ENCODE measurements at places on chromosomes 2 and 18. TPM values are rescaled to one million over a fixed set of nuclear protein-coding genes. Genes with fewer than 3 reads are reported as not detected.

DNA sequence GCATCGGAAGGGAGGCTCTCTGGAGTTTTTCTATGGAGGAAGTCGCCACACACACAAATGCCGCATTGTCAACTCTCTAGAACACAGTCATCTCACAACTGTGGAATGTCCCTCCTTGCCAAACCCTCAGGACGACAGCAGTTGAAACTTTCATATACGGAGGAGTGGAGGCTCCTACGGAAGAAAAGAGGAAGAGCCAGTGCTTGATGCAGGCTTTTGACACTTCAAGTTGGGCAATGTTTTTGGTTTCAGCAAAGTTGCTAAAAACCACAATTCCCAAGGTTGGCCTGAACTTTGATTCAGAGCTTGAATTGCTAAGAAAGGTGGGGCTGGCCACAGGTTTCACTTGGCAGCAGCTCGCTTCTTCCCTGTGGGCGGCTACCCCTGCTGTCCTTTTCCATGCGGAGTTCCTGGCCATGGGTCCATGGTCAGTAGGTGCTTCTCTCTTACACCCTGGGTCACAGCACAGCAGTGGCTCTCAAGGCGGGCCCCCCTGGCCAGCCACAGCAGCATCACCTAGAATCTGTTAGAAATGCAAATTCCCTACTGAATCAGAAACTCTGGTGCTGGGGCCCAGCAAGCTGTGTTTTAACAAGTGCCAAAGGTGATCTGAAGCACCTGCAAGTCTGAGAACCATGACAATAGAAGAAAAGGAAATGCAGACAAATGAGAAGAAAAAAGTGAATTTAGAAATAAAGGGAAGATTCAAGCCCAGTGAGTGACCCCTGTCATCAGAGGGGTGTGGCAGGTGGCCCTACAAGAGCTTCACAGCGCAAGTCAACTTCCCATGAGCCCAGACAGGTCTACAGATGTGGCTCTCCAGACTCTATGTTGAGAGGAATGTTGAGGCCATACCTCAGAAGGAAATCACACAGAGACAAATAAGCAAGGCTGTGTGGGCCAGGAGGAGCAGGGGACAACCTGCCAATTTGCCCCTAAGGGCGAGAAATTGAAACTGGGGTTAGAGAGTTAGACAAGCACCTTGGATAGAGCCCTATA, 856.4 kb downstream of the RNF144A start:
- H3K27ac ChIP-seq = peak overlapping the region; percentile 64
- peak; percentile 66 for DNase-seq
- peaks cover 28% of the 10 kb centered on the region for H3K4me1 ChIP-seq
- H3K4me3 ChIP-seq = peak overlapping the region; percentile 11
- peaks cover 3% of the 10 kb centered on the region for H3K27me3 ChIP-seq

GRCh38 chr2:222280795-222281194, 18.0 kb downstream of the PAX3 start:
- H3K36me3 ChIP-seq = no peaks in the 10 kb centered on the region
- no peak overlapping the region for H3K4me3 ChIP-seq
- no peak overlapping the region for H3K27ac ChIP-seq
- peaks cover 22% of the 10 kb centered on the region for H3K27me3 ChIP-seq

GRCh38 chr18:48408727-48409590, at the start of gene ZBTB7C:
Gene ZBTB7C (minus strand): TSS chr18:48409383.
- no peaks in the 10 kb centered on the region for H3K36me3 ChIP-seq
- peaks cover 14% of the 10 kb centered on the region for H3K4me1 ChIP-seq
- peak within 1 kb of the TSS; percentile 61 for H3K4me3 ChIP-seq
- peaks cover 68% of the 10 kb centered on the region for H3K27me3 ChIP-seq
- no peak within 1 kb of the TSS for H3K27ac ChIP-seq

STK17B gene
- total RNA-seq = 178 TPM

SF3B6 gene
- total RNA-seq = 128 TPM

DNA sequence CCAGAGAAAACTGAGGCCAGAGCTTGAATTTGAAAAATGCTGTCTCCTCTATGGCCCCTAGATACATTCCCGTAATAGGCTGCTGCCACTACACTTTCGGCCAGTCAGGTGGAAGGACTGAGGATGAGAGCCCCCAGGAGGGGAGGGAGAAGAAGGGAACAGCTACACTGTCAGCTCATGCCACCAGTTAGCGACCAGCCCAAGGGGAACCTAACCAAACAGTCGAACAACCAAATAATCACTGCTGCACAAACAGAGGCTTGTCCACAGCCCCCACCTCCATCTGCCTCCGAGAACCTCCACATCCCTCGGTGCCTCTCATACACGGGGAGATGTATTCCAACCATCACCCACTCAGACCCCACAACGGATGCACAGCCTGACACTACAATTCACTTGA, 7.3 kb downstream of the ZNF516 start:
- DNase-seq = no peak
- no peak overlapping the region for H3K4me3 ChIP-seq
- H3K27ac ChIP-seq = no peak overlapping the region
- H3K4me1 ChIP-seq = peaks cover 24% of the 10 kb centered on the region
- no peaks in the 10 kb centered on the region for H3K36me3 ChIP-seq

DNA sequence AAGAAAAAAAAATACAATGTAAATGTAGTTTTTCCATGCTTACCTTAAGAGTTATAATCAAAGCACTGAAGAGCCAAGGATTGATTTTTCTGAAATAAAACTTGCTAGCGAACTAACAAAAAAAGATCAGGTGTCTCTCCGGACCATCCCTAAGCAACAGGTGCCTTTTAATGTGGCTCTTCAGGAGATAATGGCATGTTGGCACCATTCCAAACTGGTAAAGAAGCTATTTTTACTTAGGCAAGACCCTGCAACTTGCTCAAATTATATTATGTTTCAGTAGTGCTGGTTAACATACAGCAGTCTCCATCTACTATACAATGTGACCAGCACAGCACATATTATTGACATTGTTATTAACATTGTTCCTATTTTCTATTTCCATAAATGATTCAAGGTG, 2.3 kb upstream of the GCC2 start:
- no peak for DNase-seq
- H3K27ac ChIP-seq = no peak overlapping the region
- H3K27me3 ChIP-seq = no peaks in the 10 kb centered on the region
- peaks cover 19% of the 10 kb centered on the region for H3K4me1 ChIP-seq

DNA sequence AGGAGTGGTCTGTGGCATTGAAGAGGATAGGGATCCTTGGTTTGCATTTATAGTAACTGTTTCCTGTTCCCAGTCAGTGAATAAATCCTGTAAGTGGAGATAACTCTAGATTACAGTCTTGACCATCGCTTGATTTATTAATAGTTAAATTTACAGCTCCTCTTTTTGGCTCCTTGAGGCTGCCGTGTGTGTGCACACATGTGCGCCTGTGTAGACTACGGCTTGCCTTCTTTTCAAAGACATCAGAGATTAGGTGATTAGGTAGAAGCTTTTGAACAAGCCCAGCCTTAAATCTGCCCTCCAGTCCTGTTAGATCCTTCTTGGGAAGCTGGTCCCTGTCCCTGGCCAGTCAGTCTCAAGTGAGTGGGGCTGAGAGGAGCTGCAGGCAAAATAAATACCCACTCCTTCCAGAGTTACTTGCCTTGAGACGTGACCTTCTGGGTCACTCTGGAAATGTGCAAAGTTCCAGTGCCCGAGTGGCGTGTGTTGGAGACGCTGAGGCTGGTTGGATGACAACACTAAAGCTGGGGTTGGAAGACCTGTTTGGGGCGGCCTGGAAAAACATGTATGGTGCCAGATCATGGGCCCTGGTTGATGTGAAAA, 32.0 kb downstream of the TCF7L1 start:
- peaks cover 5% of the 10 kb centered on the region for H3K27me3 ChIP-seq
- no peak overlapping the region for H3K27ac ChIP-seq
- no peak overlapping the region for H3K4me3 ChIP-seq
- no peaks in the 10 kb centered on the region for H3K4me1 ChIP-seq

GRCh38 chr2:110802208-110802932, 70.0 kb downstream of the ACOXL start:
- H3K4me3 ChIP-seq = no peak overlapping the region
- H3K27me3 ChIP-seq = peaks cover 55% of the 10 kb centered on the region
- H3K36me3 ChIP-seq = peaks cover 2% of the 10 kb centered on the region
- peaks cover 15% of the 10 kb centered on the region for H3K4me1 ChIP-seq

HYCC2 gene
- total RNA-seq = 15.8 TPM

PGAP1 gene
- 22.2 TPM for total RNA-seq

DNA sequence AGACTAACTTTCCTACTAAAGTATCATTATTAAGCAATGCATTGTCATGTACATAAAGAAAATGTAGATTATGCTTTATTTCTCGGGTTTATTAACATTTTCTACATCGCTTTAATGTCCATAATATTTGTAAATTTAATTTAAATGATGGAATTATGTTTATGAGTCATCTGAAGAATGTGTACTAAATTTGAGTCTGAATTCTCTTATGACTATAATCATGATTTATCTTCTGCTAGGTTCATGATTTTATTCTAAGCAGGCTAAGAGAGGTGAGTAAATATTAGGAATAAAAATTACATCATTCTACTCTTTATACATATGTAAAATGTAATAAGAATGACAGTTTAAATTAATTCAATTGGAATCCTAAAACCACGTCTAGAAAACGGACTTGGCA, 206.3 kb upstream of the NOL4 start:
- no peaks in the 10 kb centered on the region for H3K36me3 ChIP-seq
- H3K4me1 ChIP-seq = no peaks in the 10 kb centered on the region
- H3K27me3 ChIP-seq = no peaks in the 10 kb centered on the region
- H3K4me3 ChIP-seq = no peak overlapping the region

DNA sequence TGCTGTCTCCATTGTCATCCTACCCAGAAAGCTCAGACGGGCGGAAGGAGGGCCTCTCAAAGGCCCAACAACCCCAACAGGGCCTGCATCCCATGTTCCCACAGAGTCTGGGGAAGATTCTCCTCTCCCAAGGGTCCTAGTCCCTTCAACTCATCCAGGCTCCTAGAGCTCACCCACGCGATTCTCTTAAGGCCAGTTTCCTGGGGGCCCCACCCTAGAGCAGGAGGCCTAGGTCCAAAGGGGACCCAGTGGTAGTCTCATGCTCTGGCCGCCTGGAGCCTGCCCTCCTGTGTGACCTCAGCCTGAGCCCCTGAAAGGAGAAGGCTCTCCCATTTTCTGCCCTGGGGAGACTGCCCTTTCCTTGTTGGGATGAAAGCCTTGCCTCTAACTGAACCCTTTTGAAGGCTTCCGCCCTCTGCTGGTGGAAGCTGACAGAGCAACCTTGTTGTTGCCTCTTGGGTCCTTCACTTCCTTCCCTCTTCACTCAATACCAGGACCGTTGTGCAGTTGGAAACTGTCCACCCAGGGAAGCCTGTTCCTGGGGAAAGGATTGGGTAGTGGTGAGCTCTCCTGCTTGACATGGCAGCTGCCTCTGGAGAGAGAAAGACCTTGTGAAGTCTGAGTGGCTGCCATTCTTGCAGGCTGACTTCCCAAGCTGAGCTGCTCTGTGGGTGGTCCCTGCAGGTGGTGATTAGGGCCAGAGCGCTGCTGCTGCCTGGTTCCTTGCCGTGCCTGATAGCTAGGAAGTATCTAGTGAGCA, 86.0 kb upstream of the ALPP start:
- H3K36me3 ChIP-seq = peaks cover 2% of the 10 kb centered on the region
- DNase-seq = peak; percentile 79
- H3K4me1 ChIP-seq = peaks cover 11% of the 10 kb centered on the region
- no peaks in the 10 kb centered on the region for H3K27me3 ChIP-seq
- no peak overlapping the region for H3K27ac ChIP-seq

DNA sequence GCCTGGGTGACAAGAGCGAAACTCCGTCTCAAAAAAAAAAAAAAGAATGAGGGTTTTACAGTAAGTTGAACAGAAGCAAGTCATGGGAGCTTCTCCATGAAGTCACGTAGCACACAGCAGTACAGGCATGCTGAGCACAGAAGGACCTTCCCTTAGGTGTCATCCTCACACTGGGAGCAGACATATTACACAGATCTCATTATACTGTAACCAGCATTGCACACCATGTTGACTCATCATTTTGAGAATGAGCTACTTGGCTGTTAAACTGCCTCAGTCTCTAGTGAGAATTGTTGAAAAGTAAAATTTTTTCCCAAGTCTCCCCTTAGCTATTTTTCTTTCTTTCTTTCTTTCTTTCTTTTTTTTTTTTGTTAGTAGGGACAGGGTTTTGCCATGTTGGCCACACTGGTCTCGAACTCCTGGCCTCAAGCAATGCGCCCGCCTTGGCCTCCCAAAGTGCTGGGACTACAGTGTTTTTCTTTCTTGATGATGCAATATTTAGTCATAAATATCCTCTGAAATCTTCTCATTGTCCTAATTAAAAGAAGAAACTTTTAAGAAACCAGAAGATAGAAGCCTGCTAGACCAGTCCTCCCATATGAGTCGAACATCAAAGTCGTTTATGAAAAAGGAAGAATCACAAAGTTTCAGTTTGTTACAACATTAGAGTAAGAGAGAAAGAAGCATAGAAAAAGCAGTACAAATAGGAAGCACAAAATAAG, 37.9 kb upstream of the PPP1CB start:
- H3K27ac ChIP-seq = peak overlapping the region; percentile 89
- peak; percentile 22 for DNase-seq
- peaks cover 22% of the 10 kb centered on the region for H3K4me1 ChIP-seq
- no peaks in the 10 kb centered on the region for H3K36me3 ChIP-seq
- H3K4me3 ChIP-seq = no peak overlapping the region
- H3K27me3 ChIP-seq = no peaks in the 10 kb centered on the region

- no peak overlapping the region for H3K27ac ChIP-seq
- H3K4me3 ChIP-seq = no peak overlapping the region
- no peak for DNase-seq
- no peaks in the 10 kb centered on the region for H3K4me1 ChIP-seq
- H3K27me3 ChIP-seq = peaks cover 2% of the 10 kb centered on the region
- H3K36me3 ChIP-seq = no peaks in the 10 kb centered on the region
These were observed 133.7 kb downstream of the FBXO15 start for GRCh38 chr18:74013955-74014354.

KCNF1 gene
- not detected for total RNA-seq

DNA sequence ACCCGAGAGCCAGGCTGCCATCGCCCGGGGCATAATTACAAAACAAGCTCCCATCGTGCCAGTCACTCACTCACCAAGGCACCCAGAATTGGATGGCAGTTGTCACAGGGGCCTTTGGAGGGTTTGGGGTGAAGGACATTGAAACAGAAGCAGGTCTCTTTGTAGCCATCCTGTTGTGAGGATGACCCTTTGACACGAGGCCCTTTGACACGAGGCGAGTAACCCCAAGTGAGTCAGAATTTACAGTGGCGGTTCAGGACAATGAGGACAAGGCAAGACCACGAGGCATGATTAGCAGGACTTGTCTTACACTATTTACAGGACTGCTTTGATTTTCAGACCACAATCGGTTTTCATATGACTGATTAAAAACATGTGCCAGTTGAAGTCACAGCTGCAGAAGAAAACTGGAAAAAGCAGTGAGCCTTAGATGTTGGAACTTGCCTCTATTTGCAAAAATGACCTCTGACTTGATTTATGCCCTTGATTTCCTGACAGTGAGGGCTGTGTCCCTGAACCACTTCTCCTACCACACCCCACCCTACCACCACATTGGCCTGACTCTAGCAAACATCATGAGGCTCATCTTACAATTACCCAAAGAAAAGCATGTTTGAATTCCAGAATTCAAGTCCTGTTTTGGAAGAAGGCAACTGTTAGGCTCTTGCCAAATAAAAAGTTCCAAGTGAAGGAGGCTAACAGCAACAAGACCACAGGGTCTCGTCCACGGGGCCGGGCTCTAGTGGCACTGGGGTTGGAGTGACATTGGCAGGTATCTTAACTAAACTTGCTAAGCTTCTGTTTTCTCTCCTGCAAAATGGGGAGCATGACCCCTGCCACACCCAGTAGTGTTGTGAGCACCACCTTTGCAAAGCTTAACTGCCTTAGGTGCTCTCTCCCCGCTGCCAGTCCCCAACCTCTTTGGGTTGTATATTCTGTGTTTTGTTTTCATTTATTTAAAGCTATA, 64.4 kb upstream of the FOSL2 start:
- peaks cover 18% of the 10 kb centered on the region for H3K4me1 ChIP-seq
- peaks cover 7% of the 10 kb centered on the region for H3K36me3 ChIP-seq
- H3K27ac ChIP-seq = no peak overlapping the region
- H3K27me3 ChIP-seq = no peaks in the 10 kb centered on the region
- no peak for DNase-seq

TWIST2 gene
- not detected for total RNA-seq

Measured in activated CD4-positive, alpha-beta T cell treated with anti-CD3 and anti-CD28 coated beads for 36 hours (primary cell).